ENCODE measurements at places on chromosomes 4 and X.

- no peak for DNase-seq
These were observed 129.8 kb downstream of the ATXN3L start for GRCh38 chrX:13190051-13190450.

DNA sequence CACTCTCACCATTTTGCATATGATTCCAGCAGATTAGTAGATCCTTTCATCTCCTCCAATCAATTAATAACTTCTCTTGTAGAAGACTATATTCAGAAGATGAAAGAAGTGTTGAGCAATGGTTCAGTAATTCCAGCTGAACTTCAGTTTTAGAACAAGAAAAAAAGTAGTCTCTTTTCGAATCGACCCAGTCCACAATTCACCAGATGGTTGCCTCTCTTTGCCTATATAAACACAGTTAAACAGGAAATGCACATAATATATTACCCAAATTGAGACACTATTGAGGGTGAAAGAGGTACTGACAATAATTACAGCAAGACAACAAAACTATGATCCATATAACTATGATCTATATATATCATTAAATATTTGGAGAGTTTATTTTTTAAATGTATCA, 16.8 kb upstream of the FAM241A start:
- no peak for DNase-seq

- DNase-seq, result no peak
These were observed 79.9 kb downstream of the COQ2 start for GRCh38 chr4:83204731-83205130.

DNA sequence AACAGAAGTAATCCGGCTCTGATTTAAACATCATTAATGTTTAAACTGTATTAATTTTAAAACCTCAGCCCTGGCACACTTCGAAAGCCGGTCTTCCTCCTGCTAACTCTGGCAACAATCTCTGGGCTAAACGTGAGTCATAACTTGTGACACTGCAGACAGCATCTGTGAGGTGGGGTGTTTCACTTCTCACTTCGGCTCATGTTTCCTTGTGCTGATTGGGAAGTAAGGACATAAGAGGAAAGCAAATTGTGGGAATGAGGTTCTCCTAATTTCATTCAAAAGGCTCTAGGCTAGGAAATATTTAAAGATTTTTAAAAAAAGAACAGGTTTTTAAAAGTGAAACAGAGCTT, 139.9 kb upstream of the USP9X start:
- no peak for DNase-seq

GRCh38 chr4:136571315-136571714, 961.0 kb downstream of the PCDH18 start:
- no peak for DNase-seq

DNA sequence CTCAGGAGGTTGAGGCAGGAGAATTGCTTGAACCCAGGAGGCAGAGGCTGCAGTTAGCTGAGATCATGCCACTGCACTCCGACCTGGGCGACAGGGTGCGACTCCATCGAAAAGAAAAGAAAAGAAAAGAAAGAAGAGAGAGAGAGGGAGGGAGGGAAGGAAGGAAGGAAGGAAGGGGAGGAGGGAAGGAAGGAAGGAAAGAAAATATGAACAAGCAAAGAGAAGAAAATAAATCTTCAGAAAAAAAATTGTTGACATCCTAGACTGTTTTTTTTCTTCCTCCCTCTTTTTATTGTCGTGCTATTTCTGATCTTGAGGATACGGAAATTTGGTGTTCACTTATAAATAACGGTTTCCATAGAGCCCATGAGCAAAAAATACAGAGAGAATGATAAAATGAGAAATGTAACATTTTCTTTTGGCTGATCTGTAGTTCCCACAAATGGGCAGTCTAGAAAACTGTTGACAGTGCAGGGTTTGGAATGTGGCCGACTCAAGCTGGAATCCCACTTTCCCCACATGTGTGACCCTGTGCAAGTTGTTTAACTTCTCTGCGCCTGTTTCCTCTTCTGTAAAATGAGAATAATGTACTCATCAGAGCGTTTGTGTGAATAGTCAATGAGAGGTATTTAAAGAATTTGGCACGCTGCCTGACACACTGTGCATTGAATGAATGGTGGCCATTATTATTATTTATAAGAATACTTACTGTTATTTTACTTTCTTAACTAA, 19.4 kb downstream of the SORBS2 start:
- DNase-seq, result no peak

- no peak for DNase-seq
These were observed 200.0 kb downstream of the DCLK2 start for GRCh38 chr4:150278206-150278605.

- DNase-seq, result no peak
These were observed 63.8 kb upstream of the ENPP6 start for GRCh38 chr4:184281231-184282139.

Data from COR-L47 (cell line).